Activated naive CD4-positive, alpha-beta T cell treated with anti-CD3 and anti-CD28 coated beads for 36 hours (primary cell): ENCODE measurements at places on chromosomes 2 and 18. TPM values are rescaled to one million over a fixed set of nuclear protein-coding genes. Genes with fewer than 3 reads are reported as not detected.

DNA sequence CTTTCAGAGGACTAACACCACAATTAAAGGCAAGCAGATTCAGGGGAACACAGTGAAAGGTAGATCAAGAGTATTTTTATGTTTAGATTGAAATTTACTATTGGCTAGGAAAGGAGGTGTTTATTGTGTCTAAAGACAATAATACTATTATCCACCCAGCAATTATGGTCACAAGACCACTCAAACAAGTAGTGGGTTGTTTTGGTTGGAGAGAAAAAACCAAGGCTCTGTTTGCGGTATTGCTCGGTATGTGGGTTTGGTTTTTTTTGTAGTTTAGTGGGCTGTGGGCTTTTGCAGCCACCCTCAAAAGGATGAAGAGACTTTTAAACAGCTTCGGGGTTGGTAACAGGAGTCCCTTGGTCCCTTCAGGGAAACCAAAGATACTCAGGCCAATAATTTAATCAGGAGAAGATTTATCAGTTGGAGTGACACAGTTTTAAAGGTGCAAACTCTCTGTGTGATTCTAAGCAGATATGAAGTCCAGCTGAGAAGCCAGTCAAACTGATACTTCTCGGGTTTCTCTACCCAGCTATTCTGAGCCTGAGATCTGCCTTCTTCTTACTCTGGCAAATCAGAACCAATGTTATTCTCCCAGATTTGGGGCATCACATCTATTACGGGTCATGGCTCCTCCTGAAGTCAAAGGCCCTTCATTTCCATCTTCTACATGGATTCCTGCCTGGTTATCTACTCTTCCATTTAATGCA is 55.3 kb downstream of the DCC start:
- no peaks in the 10 kb centered on the region for H3K36me3 ChIP-seq
- no peaks in the 10 kb centered on the region for H3K27me3 ChIP-seq
- DNase-seq, result no peak
- H3K4me3 ChIP-seq, result no peak overlapping the region

The SAG gene
- total RNA-seq, result 0.19 TPM

DNA sequence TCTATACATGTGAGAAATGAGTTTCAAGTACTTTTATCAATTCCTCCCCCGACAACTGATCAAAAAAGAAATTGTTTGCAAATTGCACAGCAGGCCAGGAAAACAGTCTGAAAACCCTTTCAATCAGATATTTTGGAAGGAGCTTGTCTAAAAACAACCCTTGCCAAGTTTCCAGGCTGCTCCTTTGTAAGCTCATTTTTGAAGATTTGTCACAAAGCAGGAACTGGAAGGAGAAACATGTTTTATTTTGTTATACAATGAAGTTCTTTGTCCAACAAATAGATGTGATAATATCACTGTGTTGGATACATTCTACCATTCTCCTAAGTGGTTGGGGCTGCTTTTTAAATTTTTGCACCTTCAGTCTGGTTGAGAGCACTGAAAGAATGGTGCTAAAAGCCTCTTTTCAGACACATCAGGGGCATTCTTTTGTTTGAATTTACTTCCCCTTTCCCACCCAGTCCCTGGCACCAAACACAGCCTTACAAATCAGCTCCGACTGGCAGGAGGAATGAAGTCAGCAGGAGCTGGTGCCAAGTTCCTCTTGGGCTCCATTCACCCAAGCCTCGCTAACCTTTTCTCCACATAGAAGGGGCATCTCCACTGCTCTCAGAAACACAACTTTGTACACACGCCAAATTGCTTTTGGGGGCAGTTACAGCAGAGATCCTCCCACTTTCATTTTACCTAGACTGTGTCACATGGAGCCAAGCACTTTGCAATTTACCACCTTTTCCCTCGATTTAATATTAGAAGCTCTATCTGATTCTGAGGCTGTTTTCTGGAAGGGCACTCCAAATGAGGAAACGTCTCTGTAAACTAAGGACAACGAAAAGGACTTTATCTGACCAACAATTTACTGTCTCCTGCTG is 88.0 kb downstream of the C1D start:
- H3K36me3 ChIP-seq, result no peaks in the 10 kb centered on the region
- no peak overlapping the region for H3K4me3 ChIP-seq
- H3K27ac ChIP-seq, result no peak overlapping the region
- DNase-seq, result no peak
- H3K27me3 ChIP-seq, result peaks cover 16% of the 10 kb centered on the region
- no peaks in the 10 kb centered on the region for H3K4me1 ChIP-seq

The LDLRAD4 gene
- 21.3 TPM for total RNA-seq

The EGR4 gene
- total RNA-seq, result 0.07 TPM

DNA sequence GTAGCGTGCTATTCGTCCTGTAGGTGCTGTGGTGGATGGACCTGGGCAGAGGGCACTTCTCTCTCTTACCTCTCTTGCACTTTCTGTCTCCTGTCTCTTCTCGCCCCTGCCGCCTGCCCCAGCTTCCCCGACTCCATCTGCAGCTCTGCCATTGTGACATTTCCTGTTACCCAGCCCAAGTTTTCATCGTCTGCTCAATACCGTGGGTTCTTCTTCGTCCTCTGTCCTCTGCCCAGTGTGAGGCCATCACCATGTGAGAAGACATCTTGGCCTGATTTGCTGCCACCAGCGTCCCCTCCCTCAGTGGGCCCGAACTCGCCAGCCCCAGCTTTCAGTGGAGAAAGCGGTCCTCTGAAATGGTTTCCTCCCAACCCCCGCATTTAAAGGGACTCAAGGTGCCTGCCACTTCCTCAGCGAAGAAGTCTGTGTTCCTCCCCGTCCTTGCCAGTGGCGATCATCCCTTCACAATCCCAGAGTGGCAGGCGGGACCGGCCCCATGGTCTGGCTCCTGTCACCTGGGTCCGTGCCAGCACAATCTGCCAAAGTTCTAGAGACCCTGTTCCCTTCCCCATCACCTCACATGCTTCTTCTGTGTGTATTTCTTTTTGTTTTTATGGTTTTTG is 18.0 kb downstream of the TGOLN2 start:
- H3K27ac ChIP-seq, result peak overlapping the region; percentile 57
- peak overlapping the region; percentile 51 for H3K4me3 ChIP-seq
- H3K36me3 ChIP-seq, result peaks cover 6% of the 10 kb centered on the region
- peak; percentile 33 for DNase-seq
- peaks cover 39% of the 10 kb centered on the region for H3K4me1 ChIP-seq
